Activated CD4-positive, alpha-beta T cell treated with anti-CD3 and anti-CD28 coated beads, Interleukin-2, Interleukin-4, amounts not matched to agents 100 ng/mL and 50 ng/mL, durations not matched to agents 16 hours and 8 hours (primary cell): ENCODE measurements at places on chromosomes 3 and 15.

DNA sequence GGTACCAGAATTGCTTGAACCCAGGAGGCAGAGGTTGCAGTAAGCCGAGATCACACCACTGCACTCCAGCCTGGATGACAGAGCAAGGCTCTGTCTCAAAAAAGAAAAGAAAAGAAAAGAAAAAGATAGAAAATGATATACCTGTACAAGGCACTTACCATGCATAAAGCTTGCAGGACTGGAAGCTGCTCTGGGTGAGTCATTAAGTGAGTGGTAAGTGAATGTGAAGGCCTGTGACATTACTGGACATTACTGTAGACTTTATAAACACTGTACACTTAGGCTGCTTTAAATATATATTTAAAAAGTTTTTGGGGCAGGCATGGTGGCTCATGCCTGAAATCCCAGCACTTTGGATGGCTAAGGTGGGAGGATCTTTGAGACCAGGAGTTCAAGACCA, 99.2 kb downstream of the SLMAP start:
- DNase-seq, result no peak

- no peak for DNase-seq
Measured at GRCh38 chr3:184564685-184565385, 3.2 kb downstream of the EPHB3 start.

- no peak for DNase-seq
Measured at GRCh38 chr3:170614214-170614966, 28.5 kb upstream of the SLC7A14 start.

DNA sequence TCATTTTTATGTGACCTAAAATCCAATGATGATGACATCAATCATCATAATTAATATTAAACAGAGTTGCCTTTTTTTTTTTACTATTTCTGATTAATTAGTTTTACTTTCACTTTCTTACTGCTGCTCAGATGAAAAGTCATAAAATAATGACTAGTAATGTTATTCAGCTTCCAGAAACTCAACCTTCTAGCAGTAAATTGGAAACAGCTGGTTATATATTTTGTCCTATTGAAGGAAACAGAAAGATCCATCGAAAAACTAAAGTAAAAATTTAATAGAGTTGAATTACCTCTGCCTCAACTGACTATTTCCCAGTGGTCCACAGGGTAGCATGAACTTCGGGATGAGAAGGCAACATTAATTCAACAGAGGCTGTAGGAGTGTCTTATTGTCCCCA, 107.1 kb upstream of the PTX3 start:
- no peak for DNase-seq

- DNase-seq, result no peak
Measured at GRCh38 chr3:46719735-46720271, 2.1 kb upstream of the PRSS50 start.

- DNase-seq, result no peak
Measured at GRCh38 chr3:15654127-15654526, 52.6 kb downstream of the BTD start.

GRCh38 chr3:132542577-132542976, 54.5 kb upstream of the ACKR4 start:
- no peak for DNase-seq

- DNase-seq, result no peak
Measured at GRCh38 chr3:16181361-16181760, 6.9 kb downstream of the GALNT15 start.

- DNase-seq, result no peak
Measured at GRCh38 chr3:184952671-184953070, 140.7 kb downstream of the VPS8 start.

GRCh38 chr3:29072611-29073010, 208.3 kb upstream of the RBMS3 start:
- DNase-seq, result no peak

GRCh38 chr3:37221407-37221806, 47.0 kb upstream of the LRRFIP2 start:
- DNase-seq, result no peak
